ENCODE measurements at places on chromosomes 3 and 15.

DNA sequence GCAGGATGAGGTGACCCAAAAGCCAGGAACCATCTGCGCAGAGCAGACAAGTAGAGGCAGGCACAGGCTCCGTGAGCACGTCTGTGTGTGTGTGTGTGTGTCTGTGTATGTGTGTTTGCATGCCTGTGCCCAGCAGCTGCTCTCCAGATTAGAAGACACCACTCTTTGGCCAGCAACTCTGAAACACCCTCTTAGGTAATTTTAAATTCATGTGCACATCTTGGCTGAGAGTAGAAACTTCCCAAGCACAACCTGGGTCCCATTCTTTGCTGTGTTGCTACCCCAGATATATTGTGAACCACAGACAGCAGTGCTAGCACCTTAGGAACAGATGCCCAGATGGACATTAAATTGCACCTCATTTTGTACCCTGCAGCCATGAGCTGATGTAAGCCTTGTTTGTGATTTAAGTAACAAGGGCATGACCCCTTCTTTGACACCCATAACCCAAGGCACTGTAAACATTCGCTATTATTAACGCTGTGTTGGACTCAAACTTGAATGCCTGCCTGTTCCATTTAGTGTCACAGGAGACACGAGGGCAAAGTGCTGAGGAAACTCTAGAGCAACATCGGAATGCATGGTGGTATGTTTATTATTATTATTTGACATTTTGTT lies at the start of gene FILIP1L:
Gene FILIP1L, minus strand, starts transcription at position 89 of the 618 bp plus-strand sequence.
- DNase-seq: no peak

- no peak for DNase-seq
These were observed 9.0 kb upstream of the ILDR1 start for GRCh38 chr3:122031123-122031468.

- DNase-seq: no peak
These were observed at the start of gene THBS1 for GRCh38 chr15:39580485-39581241. Gene THBS1 (plus strand): TSS chr15:39581079. CDS start chr15:39581858, 779 bp downstream.

GRCh38 chr3:128655531-128655930 lies 4.9 kb upstream of the RPN1 start:
- DNase-seq: no peak

DNA sequence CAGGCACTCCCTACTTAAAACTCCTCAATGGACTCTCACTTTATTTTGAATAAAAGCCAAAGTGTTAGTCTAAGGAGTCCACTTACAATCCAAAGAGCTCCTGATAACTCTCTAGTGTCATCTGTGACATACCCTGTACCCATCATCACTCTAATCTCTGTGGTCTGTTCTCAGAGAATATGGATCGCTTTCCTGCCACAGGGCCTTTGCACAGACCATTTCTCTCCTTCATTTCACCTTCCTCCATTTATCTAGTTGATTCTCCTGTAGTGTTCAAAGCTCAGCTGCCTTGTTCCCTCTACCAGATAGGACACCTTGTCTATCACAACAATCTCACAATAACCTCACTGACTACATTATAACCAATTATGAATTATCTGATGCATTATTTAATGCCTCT lies 185.4 kb upstream of the KBTBD8 start:
- no peak for DNase-seq

Data from effector CD4-positive, alpha-beta T cell (primary cell).